Umbilical cord (tissue), 2 donors: ENCODE measurements at places on chromosomes 7 and 10. TPM values are rescaled to one million over a fixed set of nuclear protein-coding genes. Genes with fewer than 3 reads are reported as not detected.

GRCh38 chr10:2972810-2973209 lies 94.5 kb upstream of the PFKP start:
- no peak for DNase-seq

DNA sequence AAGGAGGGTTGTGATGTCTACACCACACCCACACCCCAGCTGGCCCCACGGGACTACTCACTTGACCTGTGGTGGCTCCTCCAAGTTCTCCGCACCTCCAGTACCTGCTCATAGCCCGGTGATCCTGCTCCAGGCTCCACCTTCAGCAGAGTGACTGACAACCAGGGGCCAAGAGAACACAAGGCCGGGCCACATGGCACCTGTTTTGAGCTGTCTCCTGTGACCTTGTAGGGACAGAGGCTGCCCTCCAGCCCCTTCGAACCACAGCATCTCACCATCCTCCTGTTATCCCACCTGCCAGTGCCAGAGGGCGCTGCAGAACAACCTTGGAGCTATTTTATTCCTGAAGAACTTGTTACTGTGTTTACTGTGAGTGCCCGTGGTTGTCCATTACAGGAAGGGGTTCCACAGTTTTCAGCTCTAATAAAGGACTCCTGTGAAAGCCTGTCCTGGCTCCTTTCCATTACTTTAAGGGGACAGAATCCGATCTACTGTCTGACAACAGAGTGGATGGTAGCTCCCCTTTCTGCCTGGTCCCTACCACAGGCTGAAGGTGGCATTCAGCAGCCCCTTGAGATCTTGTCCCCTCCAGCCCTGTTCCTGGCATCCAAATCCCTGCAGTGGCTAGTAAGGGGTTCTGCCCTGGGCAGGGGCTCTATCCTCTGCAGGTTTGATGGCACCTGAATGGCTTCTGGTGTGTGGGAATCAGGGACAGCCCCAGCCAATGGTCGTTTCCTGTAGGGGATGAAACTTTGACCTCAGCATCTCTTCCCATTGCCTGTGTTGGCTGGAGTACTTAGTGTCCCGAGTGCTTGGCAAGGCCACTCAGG lies 50.8 kb downstream of the C10orf120 start:
- DNase-seq, result peak; percentile 26

Gene ANXA11
- 65.0 TPM for total RNA-seq

Gene PSAP
- total RNA-seq, result 417 TPM
